ENCODE measurements at places on chromosomes 4 and X.

DNA sequence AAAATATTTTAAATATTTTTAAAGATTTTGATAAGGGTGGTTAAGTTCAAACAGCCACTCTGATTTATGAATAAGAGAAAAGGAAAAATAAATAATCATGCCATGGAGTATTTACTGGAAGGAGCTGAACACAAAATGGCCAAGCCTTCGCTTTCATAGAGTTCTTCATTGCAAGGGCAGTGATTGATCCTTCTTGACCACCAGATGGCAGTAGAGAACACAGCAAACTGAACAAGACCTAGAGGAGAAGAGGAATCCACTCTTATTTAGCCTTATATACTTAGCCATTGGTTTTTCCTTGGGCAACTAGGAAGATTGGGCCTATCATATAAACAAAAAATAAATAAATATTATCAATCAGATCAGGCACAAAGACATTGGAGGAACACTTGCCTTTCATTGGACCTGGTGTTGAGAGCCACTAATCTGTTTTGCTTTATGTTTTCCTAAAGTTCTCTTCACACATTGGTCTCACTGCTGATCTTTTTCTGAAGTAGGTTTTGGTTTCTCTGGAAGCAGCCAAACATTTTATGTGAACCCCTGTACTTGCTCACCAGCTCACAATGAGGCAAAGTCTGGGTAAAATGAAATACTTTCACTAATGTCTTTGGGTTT, 58.1 kb upstream of the PARM1 start:
- DNase-seq, result peak; percentile 59

- DNase-seq, result peak; percentile 15
Observed at GRCh38 chr4:23373261-23373660, 516.6 kb downstream of the PPARGC1A start.

DNA sequence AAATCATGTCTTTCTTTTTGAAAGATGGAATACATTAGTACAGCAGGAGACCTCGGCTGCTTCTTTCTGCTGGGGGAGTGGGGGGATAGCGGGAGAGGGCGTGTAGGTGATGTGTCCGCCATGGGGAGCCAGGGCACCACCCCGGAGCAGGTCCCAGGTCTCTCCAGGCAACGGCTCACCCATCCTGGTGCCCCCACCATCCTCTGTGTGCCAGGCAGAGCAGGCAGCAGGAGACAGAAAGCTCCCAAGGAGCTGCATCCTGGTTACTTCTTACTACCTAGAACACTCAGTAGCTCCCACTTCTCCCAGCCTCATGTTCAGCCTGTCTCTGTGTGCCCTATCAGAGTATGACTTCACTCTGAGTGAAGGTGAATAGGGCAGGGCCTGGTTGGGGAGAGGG, 23.6 kb downstream of the TNIP2 start:
- no peak for DNase-seq

DNA sequence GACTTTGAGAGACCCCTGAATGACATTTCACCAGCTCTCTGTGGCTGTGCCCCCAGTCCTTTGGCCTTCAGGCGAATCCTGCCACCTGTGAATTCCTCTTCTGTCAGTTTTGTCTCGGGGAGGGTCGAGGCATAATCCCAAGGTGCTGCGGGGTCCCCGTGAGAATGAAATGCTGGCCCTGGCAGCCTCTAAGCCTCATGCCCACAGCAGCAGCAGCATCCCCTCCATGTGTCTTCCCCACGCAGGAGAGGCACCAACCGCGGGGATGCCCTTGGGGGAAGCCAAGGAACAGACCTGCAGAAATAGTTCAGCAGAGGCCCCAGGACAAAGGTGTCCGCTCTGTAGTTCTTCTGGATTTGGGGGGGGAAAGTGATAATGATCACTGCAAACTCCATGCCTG, 104.8 kb downstream of the PHKA2 start:
- DNase-seq, result no peak

- no peak for DNase-seq
Observed at GRCh38 chr4:109053257-109053656, 249.2 kb downstream of the COL25A1 start.

DNA sequence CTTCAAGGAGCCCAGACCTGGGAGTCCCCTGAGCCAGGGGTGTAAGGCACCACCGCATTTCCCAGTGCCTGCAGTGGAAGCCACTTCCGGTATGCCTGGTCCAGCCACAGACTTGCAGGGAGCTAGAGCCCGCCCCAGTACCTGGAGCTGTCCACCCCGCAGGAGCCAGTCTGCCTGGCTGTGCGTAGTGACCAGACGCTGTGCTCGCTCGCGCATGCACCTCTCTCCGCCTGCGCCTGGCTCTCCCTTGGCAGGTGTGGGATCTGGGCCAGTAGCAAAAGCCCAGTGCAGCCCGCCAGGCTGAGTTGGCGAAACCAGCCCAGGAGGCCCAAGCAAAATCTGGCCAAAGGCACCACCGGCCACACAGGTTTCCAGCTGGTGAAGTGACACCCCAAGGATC, 973.7 kb upstream of the AGA start:
- no peak for DNase-seq

GRCh38 chrX:77639820-77640219, 146.2 kb downstream of the ATRX start:
- no peak for DNase-seq

- no peak for DNase-seq
Observed at GRCh38 chr4:4658052-4658451, 116.2 kb upstream of the STX18 start.

DNA sequence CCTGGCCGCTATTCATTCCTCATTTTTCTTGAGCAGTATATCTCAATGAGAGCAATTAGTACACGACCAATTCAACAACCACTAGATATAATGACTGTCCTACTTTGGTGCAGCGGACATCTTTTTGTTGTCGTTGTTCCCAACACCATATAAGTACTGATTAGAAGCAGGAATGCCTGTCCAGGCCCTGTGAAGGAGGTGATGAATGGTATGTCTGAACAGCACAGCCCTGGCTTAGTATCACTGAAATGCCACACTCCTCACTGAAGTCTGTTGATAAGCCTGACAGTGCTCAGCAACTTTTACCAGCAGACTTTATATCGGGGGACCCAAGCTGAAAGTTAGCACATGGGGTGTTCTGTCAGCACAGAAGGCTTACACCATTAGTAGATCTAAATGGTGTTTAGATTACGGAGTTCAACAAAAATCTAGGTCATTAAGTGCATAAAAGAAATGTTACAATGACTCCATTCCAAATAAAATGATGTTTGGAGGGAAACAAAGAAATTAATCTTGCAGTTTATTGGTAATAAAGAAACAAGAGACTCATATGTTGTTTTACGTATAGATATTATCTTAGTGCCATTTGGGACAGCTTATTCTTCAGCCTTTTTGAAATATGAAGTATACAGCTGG, 228.3 kb upstream of the TTC29 start:
- DNase-seq, result no peak

DNA sequence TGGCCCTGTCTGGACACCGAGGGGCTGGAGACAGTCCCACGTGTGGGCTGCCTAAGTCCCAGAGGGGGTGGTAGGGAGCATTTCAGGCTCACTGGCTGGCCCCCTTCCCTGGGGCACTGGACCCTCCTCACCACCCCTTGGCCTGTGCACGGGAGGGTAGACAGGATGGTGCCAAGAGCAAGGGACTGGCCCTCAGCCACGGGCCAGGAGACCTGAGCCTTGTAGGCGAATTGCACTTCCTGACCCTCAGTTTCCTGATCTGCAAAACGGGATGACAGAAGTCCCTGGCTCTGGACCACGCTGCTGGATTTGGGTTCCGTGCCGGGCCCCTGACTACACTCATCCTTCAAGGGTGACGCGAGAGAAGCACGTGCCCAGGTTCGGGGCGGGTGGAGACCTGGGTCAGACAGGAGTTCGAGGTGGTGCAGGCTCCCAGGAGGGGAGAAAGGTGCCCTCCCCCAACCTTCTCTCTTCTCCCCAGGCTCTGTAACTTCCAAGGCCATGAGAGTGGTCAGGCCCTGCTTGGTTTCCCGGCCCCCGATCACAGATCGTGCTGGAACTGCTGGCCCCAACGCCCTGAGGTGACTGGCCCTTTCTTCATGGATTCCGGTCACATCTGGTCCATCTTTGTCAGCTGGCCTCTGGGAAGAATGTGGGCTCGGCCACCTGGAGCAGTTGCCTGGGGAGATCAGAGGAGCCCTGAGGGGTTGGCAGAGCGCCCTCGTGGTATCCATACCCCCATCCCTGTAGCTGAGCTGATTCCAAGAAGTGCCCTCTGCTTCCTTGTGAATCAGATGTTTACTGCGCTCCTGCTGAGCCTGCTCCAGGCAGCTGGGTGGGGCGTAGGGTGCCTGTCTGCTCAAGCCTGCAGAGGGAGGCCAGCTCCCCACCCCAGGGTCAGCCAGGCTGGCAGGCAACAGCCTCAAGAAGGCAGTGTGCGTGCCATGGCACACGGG, 3.3 kb downstream of the SH3BP2 start:
- DNase-seq, result no peak

- DNase-seq, result peak; percentile 9
Observed at GRCh38 chrX:111168314-111168713, 72.3 kb downstream of the PAK3 start.

- no peak for DNase-seq
Observed at GRCh38 chr4:81758574-81759264, 287.0 kb upstream of the RASGEF1B start.

DNA sequence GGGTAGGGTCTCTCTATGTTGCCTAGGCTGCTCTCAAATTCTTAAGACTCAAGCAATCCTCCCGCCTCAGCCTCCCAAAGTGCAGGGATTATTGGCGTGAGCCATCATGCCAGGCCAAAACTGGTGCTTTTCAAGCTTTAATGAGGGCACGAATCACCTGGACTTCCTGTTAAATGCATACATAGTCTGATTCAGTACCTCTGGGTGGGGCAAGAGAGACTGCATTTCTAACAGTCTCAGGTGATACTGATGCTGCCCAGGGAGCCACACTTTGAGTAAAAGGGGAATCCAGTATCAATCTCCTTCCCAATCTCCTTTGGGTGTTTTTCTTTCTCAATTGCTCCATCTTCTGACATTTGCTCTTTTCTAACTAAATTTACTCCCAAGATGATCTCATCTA, 96.5 kb downstream of the SH3RF1 start:
- no peak for DNase-seq

GRCh38 chr4:170400361-170400760, 310.6 kb upstream of the AADAT start:
- no peak for DNase-seq

GRCh38 chrX:117977526-117977925, 139.1 kb downstream of the KLHL13 start:
- DNase-seq, result no peak

GRCh38 chr4:139900964-139901376, 235.4 kb downstream of the MGST2 start:
- no peak for DNase-seq

DNA sequence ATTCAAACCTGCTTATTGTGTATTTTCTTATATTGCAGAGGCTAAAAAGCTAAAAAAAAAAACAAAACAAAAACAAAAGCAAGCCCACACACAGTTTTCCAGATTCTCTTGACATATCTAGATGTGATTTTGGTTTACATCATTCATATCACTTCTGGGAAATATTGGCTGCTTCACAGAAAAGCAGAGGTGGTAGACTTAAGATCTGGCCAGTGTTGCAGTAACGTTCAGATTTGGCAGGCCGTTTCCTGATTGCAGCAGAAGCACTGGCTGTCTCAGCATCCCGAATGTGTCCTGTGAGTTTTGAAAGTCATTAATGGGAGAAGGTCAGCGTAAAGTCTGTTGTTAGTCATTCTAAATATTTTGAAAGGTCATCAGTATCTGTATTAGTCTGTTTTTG, 2062.0 kb downstream of the ARAP2 start:
- DNase-seq, result no peak

DNA sequence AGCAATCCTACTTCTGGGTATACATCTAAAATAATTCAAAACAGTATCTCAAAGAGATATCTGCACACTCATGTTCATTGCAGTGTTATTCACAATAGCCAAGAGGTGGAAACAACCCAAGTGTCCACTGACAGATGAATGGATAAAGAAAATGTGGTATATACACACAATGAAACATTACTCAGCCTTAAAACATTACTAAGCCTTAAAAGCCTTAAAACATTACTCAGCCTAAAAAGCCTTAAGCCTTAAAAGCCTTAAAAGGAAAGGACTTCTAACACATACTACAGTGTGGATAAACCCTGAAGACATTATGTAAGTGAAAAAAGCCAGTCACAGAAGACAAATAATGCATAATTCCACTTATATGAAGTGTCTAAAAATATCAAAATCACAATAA, 40.3 kb upstream of the TFDP3 start:
- DNase-seq, result no peak

DNA sequence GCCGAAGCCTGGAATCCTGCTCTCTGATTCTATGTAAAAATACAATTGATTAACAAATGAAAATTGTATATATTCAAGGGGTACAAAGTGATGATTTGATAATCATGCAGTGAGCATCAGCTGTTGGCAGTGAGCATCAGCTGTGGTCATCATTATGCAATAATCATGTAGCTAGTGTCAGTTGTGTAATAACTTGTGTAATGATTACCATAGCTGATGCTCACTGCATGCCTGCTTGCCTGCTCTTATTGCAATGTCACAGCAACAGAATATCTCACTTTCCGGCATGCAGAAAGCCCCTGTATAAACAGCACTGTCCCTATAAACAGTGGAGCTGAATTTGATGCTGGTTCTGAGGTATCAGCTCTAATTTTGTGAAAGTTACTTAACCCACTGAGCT, 46.8 kb downstream of the SULT1B1 start:
- DNase-seq, result no peak

- peak; percentile 62 for DNase-seq
Observed at GRCh38 chr4:120915336-120915735, 7.2 kb downstream of the PRDM5 start.

- no peak for DNase-seq
Observed at GRCh38 chr4:2287594-2287915, 25.6 kb upstream of the MXD4 start.

GRCh38 chr4:24570172-24570571, 14.2 kb downstream of the DHX15 start:
- DNase-seq, result no peak

- DNase-seq, result no peak
Observed at GRCh38 chr4:119564106-119564505, 64.5 kb downstream of the PDE5A start.

DNA sequence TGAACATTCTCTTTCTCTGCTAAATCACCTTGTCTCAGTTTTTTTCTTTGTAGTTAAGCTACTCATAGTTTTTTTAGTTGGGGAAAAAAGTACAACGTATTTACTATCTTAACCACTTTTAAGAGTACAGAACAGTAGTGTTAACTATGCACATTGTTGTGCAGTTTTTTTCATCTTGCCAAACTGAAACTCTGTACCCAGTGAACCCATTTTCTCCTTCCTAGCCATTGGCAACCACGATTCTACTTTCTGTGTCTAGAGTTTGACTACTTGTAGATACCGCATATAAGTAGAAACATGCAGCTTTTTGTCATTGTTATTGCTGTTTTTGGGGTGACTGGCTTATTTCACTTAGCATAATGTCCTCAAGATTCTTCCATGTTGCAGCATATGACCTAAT, 10.0 kb downstream of the N4BP2 start:
- no peak for DNase-seq
